ENCODE measurements at places on chromosomes 13 and 19.

- no peak for DNase-seq
Measured at GRCh38 chr13:106497079-106497478, 38.4 kb downstream of the EFNB2 start.

GRCh38 chr13:51177188-51177587, 45.0 kb upstream of the FAM124A start:
- DNase-seq = no peak

- DNase-seq = no peak
Measured at GRCh38 chr19:11373885-11374432, 507 bp upstream of the SWSAP1 start.

DNA sequence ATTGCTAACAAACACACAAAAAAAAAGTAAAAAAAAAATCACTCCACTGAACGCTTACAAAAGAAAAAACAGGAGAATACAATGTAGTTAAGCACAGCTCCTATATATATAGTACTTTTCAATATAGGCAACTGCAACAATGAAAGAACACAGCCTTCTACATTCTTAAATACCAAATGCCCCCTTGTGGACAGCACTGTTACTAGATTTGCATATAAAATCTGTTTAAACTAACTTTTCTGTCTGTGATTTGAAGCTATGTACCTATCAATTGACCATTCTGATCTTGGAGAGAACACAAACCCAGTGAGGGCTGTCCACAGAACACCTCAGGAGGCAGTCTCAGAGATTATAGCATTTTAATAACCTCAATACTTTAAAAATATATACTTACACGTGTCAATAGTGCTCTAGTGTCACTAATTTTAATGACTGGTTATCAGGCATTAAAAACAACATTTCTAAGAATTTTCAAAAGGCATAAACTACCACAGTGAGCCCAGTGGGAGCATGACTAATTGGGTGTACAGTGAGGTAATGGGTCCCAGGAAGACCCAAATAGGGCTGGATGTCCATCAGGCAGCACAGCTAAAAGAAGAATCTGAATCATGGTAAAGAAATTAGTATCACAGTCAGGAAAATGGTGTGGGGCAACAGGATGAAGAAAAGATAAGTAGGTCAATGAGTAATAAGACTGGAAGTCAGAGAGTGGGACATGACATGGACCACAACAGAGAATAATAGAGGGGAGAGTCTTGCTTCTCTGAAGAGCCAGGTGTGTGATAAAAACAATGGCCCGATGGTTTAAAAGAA, 22.2 kb downstream of the CCDC169 start:
- DNase-seq = no peak

GRCh38 chr19:12453495-12453894, 12.7 kb upstream of the ZNF443 start:
- no peak for DNase-seq

DNA sequence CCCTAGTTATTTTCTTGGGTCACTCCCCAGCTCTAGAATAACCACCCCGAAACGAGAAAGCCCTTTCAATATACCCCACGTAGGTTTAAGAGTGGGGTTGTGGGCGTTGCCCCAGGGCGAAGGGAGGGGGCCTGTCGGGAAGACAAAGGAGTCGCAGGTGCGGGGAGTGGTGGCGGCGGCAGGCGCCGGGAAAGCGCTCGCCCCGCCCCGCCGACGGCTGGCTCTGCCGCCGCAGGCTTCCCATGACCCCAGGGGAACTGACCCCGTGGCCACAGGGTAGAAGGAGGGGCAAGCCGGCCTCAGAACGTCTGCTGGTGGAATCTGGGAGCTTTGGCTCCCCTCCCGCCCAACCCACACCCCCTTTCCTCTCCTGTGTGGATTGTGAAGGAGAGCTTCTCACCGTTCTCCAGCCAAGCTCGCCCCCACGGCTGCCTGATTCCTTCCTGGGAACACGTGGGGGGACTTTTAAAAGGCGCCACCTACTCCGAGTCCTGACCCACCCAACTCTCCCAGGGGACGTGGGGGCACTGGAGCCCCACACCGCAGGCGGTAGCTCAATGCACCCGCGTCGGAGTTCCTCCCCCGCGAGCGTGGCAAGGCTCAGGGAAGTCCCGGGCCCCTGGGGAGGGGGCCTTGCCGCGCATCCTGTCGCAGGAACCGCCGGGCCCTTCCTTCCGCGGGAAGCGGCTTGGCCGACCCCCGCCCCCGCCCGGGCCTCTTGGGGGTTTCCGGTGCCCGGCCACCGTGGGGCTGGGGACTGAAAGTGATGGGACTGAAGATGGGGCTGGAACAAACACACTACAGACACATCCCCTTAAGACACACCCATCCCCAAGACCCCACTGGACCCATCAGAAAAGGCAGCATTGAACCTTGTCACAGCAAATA, 5.5 kb downstream of the IER2 start:
- peak; percentile 68 for DNase-seq

GRCh38 chr13:34593658-34594057, 348.4 kb upstream of the NBEA start:
- no peak for DNase-seq

- no peak for DNase-seq
Measured at GRCh38 chr13:59112221-59112718, 1051.5 kb downstream of the DIAPH3 start.

DNA sequence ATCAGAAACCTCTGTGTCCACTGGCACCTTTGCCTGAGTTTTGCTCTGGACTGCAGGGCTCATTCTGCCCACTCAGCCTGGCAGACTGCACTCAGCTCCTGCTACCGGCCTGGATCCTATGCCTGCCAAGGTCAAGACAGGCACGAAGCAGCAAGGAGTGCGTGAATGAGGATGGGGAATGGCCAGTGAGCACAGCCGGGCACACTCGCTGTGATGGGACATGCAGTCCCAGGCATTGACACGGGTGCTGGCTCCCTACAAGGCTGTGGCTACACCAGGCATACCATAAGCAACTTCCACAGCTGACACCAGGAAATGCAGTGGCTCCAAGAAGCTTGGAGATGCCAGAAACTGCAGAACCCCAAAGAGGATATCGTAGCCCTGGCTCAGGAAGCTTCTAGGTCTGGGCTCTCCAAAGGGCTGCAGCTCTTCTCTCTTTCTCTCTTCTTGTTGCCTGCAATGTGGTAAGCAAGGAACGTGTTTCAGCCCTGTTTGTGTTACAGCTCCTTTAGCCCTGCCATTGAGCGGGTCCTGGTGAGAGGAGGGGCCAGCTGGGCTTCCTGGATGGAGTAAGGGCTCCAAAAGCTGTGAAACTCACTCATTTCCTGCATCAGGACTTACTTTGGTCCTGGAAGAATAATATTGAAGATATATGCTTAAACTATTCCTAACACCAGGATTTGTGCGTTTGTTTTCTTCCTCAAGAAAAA, 832.6 kb upstream of the SLITRK5 start:
- DNase-seq = no peak

DNA sequence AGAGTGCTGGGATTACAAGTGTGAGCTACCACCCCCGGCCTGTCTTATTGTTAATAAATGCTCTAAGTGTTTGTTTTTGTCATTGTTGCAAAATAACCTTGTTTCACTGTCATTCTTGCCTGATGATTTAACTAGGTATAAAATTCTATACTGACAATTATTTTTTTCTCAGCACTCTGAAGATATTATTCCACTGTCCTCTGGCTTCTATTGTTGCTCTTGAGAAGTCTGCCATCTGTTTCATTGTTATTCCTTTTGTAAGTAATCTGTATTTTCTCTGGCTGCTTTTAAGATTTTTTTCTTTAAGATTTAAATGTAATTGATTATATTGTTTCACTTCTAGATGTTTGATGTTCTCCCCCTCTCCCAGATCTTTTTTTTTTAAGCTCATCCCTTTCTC, 17.6 kb downstream of the ZNF420 start:
- no peak for DNase-seq

DNA sequence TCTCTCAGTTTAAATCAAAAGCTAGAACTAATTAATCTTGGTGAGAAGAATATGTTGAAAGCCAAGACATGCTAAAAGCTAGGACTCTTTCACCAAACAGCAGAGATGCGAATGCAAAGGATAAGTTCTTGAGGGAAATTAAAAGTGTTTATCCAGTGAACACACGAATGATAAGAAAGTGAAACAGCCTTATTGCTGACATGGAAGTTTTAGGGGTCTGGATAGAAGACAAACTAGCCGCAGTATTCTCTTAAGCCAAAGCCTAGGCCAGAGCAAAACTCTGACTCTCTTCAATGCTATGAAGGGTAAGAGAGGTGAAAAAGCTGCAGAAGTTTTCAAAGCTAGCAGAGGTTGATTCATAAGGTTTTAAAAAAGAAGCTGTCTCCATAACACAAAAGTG, 103.0 kb downstream of the UFM1 start:
- no peak for DNase-seq

- no peak for DNase-seq
Measured at GRCh38 chr13:62595976-62596375, 1180.3 kb upstream of the PCDH20 start.

DNA sequence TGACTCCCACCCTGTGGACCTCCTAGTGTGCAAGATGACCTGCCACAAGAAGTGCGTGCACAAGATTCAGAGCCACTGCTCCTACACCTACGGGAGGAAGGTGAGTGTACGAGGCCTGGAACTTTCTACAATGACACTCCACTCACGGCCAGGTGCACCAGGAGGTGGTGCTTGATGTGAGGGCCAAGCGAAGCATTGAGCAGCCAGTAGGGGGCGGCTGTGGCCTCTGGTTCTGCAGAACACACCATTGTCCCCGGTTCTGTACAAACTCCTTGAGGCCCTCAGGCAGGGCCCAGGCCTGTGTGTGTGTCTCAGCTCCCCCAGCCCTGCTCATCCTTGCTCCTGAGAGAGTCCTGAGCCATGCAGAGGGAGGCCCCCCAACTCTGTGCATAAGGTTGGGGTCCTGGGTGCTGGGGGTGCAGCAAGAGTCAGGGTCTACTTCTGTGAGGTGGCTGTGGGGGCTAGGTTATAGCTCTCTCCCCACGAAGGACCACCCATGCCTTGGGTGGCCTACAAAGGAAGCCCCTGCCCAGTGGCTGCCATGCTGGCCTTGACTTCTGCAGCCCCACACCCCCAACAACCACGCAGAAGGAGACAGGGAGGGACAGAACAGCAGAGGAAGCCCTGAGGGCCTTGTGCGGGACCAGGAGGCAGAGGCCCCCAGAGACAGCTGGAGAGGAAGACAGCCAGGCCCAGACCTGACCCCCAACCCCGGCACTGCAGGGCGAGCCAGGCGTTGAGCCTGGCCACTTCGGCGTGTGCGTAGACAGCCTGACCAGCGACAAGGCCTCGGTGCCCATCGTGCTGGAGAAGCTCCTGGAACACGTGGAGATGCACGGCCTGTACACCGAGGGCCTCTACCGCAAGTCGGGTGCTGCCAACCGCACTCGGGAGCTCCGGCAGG, 9.7 kb upstream of the USE1 start:
- DNase-seq = peak; percentile 41

DNA sequence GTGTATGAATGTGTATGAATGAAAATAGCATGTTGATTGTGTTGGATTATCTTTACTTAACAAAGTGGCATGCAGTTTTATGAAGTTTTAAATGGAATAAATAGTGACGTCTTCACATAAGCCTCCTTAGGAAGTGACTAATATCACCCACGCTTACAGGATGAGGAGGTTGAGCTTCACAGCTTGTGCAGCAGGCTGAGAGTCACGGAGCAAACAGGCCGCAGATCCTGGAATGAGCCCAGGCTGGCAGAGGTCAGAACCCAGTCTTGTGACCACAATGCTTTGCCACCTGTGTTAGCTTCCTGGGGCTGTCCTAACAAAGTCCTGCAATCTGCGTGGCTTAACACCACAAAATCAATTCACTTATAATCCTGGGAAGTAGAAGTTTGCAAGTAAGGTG, 20.8 kb downstream of the LAIR2 start:
- DNase-seq = no peak

- no peak for DNase-seq
Measured at GRCh38 chr19:7888826-7889217, 512 bp downstream of the LRRC8E start.

GRCh38 chr19:45170146-45171106, 7.6 kb downstream of the TRAPPC6A start:
- DNase-seq = no peak

GRCh38 chr19:5424192-5424973, 30.8 kb upstream of the ZNRF4 start:
- DNase-seq = no peak

DNA sequence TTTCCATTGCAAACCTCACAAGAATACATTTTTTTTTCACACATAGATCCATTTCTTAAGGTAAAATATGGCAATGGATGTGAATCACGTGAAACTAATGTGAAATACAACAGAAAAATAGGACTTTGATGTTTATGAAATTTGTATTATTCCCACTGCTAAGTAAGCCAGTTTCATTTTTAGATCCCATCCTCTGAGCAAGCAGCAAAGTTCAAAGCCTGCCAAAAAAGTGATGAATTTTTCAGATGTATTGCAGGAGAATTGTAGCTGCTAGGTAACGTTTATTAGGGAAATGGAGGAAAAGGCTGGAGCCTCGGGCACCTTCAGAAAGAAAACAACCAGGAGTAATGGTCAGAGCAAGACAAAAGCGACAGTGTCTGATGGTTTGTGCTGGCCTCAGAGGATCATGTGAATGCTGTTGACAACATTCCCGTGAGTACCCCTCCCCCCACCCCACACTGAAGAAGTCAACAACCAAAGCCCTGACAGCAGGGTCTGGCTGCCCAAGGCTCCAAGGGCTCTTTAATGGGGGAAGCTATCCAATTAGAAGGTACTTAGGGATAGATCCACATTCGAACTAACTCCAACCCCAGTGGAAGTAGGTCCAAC, 95.5 kb downstream of the OXGR1 start:
- DNase-seq = no peak

- DNase-seq = no peak
Measured at GRCh38 chr13:73731564-73731963, 402.6 kb downstream of the KLF12 start.

DNA sequence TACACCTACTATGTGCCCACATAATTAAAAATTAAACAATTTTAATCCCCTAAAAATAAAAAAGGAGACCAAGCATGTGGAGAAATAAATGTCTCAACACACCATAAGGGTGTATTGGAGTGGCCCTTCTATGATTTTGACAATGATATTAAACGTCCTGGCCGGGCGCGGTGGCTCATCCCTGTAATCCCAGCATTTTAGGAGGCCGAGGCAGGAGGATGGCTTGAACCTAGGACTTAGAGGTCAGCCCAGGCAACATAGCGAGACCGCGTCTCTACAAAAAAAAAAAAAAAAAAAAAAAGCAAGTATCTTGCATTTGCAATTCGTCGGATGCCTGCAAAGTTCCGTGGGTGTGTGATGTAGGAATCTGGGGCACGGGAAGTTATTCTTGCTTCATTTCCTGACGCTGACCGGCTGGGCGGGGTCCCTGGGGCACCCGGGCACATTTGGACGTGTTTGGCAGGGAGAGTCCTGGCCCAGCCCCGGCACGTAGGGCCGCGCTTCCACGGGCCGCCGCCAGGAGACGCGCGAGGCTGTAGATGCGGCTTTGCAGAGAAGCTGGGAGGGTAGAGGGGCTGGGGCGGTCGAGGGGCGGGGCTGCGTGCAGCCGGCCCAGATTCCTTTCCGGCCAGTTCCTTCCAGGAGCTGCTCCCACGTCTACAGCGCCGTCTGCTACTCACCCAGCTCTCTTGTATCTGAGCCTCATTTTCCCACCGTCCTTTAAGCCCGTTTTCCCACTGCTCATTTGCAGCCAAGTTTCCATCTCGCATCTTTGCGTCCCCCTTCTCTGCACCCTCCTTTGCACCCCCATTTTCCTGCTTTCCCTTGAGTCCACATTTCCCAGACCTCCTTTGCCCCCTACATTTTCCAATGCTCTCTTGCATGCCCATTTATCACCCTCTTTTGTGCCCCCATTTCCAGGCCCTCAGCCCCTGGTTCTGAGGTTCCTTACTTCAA, 2.2 kb upstream of the TSPAN16 start:
- peak; percentile 77 for DNase-seq

Data from stimulated activated CD4-positive, alpha-beta T cell treated with anti-CD3 and anti-CD28 coated beads, TNF-alpha, amount 100 ng/mL, for 1 hour (primary cell).